ENCODE measurements at places on chromosomes 16 and 17.

- peak; percentile 7 for DNase-seq
Measured at GRCh38 chr16:85056211-85056748, 28.7 kb downstream of the KIAA0513 start.

DNA sequence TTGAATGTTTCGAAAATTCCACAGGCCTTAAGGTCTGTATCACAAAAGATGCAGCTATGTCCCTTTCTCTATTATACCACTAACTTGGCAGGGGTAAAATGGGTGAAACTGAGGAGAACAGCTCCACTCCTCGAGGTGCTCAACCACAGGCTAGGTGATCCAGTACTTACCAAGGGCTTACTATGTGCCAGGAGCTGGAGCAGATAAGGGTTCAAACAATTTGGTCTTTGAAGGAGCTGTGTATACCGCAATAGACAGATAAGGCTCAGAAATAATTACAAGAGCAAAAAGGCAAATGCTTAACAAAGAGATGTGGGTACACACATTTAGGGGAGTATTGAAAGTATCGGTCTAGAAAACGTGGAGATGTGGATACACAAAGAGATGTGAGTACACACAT, 1.5 kb downstream of the XPO6 start:
- DNase-seq, result no peak

- no peak for DNase-seq
Measured at GRCh38 chr17:43456029-43456428, 27.7 kb upstream of the DHX8 start.

DNA sequence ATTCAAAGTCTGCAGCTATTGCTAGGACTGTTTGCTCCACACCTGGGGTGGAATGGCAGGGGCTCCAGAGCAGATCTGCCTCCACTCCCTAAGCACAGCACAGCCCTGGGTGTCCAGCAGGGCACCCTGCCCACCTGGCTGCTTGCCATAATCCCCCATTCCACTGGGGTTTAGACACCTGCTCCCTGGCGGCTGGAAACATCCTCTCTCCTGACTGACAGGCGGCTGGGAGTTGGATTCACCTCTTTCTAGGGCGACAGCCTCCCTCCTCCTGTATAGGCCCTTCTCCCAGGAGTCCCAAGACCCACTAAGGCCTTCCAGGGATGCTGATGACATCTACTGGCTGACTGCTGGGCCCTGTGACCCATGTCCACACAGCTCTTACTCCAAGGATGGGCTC, 18.0 kb downstream of the HDAC5 start:
- DNase-seq, result no peak

GRCh38 chr16:27149986-27150385, 53.3 kb upstream of the KDM8 start:
- no peak for DNase-seq

Data from naive thymus-derived CD4-positive, alpha-beta T cell (primary cell).